Esophagus squamous epithelium (tissue), 5 donors: ENCODE measurements at places on chromosomes 11 and 22.

DNA sequence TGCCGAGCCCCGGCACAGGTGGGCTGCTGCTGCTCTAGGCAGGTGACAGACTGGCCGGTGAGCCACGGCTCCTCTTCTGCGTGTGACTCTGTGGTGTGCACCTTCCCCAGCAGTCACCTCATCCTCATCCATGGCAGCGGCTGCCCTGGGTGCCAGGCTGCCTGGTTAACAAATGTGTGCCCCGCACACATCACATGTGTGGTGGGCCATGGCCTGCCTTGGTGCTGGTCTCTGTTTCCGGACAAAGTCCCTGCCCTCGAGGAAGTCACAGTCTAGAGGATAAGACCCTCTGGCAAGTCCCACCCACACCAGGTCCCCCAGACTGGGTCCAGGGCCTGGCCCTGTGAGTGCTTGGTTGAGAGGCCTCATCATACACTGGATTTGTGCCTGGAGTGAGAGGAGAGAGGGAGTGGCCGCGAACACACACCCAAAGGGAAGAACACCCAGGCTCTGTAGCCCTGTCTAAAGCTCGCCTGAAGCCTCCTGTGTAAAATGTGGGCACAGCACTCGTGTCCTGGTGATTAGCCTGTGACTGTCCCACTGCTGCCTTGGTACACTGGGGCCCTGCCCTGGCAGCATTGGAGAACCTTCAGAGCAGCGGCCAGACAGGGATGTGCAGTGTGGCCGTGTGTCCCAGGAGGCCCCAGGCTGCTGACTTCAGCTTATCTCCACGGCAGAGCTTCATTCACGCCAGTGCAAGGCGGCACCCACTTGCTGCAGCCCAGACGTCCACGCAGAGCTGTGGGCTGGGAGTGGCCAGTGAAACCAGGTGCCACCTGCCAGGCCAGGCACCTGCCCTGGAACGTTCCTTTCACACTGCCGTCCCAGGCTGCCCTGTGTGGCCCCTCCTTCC lies 269.9 kb downstream of the TBC1D22A start:
- DNase-seq: no peak

GRCh38 chr11:73178681-73179080 lies 36.6 kb upstream of the FCHSD2 start:
- no peak for DNase-seq

GRCh38 chr11:8248786-8249185 lies 14.9 kb downstream of the LMO1 start:
- no peak for DNase-seq

DNA sequence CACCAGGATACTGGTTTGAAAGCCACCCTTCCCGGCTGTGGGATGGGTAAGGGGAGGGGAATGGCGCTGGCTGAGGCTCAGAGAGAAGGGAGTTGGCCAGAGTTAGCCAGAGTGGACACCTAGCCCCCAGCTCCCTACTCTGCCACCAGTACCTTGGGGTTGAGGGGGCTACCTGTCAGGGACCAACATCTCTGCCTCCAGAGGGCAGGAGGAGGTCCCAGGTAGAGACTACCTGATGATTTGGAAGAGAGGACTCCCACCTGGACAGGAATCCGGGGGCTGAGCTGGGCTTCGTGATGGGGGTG lies 3.7 kb downstream of the MYRF start:
- no peak for DNase-seq

DNA sequence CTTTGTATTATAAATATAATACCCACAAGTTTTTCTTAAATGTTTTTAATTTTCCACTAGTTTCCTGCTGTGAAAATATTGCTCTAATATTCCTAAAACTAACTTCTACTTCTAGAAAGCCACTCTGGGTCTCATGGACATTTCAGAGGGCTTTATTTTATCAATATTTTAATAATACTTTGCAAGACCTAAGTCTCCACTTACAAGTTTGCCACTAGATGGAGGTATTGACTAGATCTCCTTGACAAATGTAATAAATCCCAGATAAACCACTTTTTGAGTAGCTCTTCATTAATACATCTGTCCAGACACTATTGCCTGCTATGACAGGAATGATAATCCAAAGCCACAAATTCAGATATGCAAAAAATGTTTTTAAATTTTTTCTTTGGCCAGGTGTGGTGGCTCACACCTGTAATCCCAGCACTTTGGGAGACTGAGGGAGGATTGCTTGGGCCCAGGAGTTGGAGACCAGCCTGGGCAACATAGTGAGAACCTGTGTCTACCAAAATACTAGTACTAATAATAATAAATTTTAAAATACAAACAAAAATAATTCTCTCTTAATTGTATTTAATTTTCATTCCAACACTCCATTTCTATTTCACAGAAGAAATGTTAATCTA lies 3.5 kb upstream of the ACAT1 start:
- no peak for DNase-seq

- no peak for DNase-seq
These were observed 15.5 kb upstream of the TSPAN18 start for GRCh38 chr11:44711113-44711786.

DNA sequence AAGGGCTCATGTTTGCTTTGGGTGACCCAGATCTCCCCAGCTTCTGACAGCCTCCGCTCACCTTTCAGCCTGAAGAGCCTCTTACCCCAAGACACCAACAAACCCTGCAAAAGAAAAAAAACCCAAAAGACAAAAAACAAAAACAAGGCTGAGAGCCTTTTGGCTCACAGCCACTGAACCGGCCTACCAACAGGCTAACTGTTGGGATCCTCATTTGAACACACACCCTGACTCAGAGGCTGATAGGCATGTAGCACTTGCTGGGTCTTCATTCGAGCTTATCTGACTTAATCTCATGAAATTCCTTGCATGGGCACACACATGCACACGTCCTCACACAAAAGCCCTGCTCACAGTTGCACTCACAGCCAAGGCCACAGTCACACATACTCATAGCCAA lies 22.9 kb upstream of the TSKU start:
- no peak for DNase-seq

DNA sequence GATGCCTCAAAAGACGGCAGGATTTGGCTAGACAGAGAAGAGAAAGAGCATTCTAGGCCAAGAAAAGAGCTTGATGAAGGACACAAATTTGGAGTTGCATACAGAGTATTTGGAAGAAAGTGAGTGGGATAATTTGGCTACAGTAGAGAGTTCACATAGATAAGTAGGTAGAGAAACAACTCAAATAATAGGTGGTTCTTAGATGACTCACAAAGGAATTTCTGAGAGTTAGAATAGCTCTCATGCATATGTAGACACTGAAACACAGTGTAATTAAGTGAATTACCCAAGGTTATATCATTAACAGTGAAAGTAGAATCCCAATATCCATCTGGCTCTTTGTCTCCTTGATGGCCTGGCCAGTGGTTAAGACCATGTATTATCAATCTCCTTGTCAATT lies 228.6 kb upstream of the DDI1 start:
- DNase-seq: no peak

GRCh38 chr22:36768141-36768540 lies 7.8 kb downstream of the IFT27 start:
- no peak for DNase-seq

DNA sequence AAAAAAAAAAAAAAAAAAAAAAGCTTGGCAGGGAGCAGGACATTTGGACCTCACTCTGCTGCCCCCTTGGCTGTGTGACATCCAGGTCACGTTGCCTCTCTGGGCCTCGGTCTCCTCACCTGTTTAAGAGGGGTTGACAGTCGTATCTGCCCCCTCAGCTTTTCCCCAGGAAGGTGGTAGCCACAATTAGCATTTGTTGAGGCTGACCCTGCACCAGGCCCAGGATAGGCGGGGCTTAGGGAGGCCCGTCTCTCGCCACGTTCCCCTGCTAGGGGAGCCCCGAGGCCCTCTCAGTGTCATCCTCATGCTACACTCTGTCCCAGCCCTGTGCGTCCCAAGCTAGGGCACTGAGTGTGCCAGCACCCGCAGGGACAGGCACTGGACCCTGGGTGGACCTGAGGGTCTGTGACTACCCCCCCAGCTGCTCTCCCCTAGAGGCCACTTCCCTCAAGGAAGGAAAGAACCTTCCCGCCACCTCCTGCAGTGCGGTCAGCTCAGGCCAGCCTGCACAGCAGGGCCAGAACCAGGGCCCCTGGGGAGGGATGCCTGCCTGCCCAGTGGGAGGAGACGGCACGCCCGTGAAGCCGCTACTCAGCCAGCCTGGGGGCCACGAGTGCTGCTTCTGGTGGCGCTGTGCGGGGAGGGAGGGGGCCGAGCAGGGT lies 38.5 kb upstream of the PPARA start:
- no peak for DNase-seq

- DNase-seq: no peak
These were observed 16.0 kb upstream of the PHLDA2 start for GRCh38 chr11:2945031-2945756.

GRCh38 chr22:25402501-25403283 lies 161.8 kb upstream of the GRK3 start:
- DNase-seq: no peak

- DNase-seq: no peak
These were observed 4.1 kb upstream of the HBG2 start for GRCh38 chr11:5258543-5259262.
